ENCODE measurements at places on chromosomes 7 and 10.

GRCh38 chr7:81005254-81005653 lies 86.4 kb upstream of the SEMA3C start:
- DNase-seq: no peak

GRCh38 chr10:27100813-27101347 lies 586 bp upstream of the ANKRD26 start:
- peak; percentile 19 for DNase-seq

- DNase-seq: no peak
Observed at GRCh38 chr10:95211606-95212279, 17.7 kb downstream of the ACSM6 start.

- no peak for DNase-seq
Observed at GRCh38 chr7:115582956-115583355, 447.6 kb downstream of the TFEC start.

- no peak for DNase-seq
Observed at GRCh38 chr7:56062382-56062781, 1.7 kb upstream of the SUMF2 start.

- DNase-seq: no peak
Observed at GRCh38 chr10:3748484-3748883, 36.5 kb downstream of the KLF6 start.

GRCh38 chr7:2441430-2442058 lies 34.7 kb downstream of the GRIFIN start:
- no peak for DNase-seq

DNA sequence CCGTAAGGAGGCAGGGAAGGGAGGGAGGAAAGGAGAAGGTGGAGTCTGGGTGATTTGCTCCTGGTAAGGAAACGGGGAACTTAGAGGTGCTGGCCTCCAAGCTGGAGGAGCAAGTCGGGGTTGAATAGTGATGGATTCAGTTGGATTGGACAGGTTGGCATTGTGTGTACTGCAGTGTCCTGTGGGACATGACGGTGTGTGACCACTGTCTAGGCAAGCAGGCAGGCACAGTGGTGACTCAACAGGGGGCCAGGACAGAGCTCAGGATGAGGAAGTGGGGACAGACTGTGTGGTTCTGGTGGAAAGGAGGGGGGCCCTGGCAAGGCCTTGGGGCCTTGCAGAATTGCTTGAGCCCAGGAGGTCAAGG lies 48.8 kb downstream of the COL26A1 start:
- no peak for DNase-seq

DNA sequence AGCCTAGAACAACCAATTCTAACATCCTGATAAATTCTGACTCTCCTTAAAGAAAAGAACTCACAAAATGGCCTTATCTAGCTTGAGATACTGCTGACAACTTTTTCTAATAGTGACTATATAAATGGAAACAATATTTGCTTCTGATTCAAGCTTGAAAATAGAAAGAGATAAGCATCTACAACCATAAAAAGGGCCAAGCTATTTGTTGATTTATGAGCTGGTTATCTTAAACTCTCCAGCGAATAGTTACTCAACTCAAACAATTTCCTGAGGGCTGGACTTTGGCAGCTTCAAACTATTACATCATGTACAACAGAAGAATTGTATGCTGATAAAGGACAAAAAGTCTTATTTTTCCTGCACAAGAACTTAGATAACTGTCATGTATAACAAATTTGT lies 4.6 kb downstream of the USP54 start:
- DNase-seq: no peak

- no peak for DNase-seq
Observed at GRCh38 chr10:47351899-47352815, 4.0 kb downstream of the RBP3 start.

GRCh38 chr10:5534051-5534821 lies 9.5 kb downstream of the CALML3 start:
- no peak for DNase-seq

- no peak for DNase-seq
Observed at GRCh38 chr10:28366994-28367393, 64.1 kb upstream of the MPP7 start.

DNA sequence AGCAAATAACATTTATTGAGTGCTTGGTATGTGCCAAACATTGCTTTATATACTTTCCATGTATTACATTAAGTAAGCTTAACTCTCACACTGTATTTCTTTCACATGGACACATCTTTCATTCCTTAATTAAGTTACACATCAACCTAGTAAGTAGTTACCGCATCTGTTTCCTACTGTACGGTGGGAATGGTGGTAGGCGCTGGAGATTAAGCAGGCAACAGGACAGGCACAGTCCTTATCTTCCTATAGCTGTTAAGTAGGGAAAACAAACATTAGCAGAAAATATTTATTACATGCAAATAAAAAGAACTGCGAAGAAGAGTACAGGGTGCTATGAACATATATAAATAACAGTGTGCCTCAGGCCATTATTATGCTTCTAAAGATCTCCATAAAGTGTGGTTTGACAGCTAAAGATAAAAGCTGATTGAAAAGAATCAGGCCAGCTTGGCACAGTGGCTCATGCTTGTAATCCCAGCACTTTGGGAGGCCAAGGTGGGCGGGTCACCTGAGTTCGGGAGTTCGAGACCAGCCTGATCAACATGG lies 105.0 kb downstream of the SUGCT start:
- no peak for DNase-seq

DNA sequence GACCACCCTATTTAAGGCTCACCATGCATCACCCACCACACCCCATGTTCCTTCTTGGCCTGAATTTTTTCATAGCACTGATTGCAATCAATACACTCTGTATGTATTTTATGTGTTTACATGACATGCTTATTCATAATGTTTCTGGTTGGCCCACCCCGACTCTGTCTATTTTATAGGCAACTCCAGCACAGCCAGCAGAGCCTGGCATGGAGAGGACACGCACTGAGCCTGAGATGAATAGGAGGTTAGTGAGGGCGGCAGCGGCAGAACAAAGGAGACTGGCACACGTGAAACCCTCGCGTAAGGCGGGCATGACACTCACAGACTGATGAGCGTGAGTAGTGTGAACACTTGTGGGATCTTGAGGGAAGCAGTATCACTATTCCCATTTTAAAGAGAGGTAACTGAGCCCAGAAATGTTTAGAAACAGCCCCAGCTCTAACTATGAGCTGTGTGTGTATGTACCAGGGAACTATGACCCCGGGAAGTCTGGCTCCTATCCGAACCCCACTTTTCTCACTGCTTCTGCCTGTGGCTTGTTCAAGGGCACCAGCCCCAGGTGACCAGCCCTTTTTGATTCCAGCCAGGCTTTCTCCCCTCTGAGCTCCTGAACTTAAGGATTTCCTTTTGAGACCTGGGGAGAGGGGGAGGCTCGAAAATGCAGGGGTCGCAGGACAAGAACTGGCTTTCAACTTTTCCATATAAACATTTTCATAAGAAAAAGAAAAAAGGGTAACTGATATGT lies 113.3 kb downstream of the ARHGAP22 start:
- no peak for DNase-seq

DNA sequence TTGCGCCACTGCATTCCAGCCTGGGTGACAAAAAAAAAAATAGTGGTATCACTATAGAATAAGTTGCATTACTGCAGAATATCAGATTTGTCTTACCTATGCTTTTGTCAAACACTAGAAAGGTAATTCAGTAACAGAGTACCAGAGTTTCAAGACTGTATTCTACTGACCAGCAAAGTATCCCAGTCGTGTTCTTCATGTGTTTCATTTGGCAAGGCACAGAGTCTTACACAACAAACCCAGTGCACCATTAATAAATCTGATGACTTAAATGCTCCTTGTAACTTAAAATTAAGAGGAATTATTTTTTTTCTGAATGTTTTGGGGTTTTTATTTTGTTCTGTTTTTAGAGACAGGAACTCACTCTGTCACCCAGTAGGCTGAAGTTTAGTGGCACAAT lies 34.4 kb upstream of the PBLD start:
- DNase-seq: no peak

DNA sequence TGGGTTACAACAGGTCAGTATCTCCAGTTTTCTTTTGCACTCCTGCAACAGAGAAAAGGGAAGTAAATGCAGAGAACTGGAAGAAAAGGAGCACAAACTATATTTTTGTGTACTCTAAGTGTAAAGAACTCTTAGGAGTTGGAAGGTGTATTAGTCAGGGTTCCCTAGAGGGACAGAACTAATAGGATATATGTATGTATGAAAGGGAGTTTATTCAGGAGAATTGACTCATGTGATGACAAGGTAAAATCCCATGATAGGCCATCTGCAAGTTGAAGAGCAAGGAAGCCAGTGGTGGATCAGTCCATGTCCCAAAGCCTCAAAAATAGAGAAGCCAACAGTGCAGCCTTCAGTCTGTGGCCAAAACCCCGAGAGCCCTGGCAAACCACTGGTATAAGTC lies 22.6 kb upstream of the RAB18 start:
- no peak for DNase-seq

- no peak for DNase-seq
Observed at GRCh38 chr7:14834456-14834855, 68.1 kb downstream of the DGKB start.

DNA sequence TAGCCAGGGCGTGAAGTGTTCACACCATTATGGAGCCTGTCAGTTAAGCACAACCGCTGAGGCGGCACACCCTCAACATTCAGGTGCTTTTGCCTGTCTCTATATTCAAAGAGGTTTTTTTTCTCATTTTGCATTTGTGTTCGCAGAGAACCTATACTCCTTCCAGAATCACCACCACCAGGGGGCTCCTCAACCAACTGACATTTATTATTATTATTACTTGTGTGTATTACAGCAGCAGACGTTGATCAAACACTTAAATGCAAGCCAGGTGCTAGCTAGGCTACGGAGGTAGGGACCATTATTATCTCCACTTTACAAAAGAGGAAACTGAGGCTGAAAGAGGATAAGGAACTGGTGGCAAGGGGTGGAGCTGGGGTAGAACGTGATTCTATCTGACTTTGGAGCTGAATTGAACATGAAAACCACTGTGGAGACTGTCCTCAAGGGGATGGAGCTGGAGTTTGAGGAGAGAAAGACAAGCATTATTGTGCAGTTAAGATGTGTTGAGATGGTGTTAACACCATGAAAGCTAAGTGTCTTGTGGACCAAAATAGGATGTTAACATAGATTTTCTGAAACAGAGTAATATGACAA lies 133.8 kb upstream of the PLXNA4 start:
- no peak for DNase-seq

- peak; percentile 52 for DNase-seq
Observed at GRCh38 chr10:84540617-84541288, 212.4 kb downstream of the CCSER2 start.

- DNase-seq: no peak
Observed at GRCh38 chr10:89655722-89656121, 10.7 kb upstream of the PANK1 start.

- no peak for DNase-seq
Observed at GRCh38 chr10:86636311-86636710, 18.0 kb upstream of the OPN4 start.

DNA sequence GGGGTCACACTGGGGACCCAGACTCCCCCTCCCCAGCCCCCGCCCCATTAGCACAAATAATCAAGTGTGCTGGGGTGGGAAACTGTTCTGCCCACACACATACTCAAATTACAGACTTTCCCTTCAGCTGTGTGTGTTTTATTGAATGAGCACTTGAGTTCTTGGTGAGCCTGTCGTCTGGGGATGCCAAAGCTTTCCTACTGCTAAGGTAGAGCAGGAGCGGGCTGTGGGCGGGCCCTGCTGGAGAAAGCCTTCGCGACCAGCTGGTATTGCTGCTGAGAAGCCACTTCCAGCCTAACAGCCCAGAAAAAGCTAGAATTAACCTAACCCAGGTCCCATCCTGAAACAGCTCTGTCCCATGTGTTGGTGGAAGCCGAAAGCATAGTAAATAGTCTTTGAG lies 87.0 kb upstream of the KMT2E start:
- no peak for DNase-seq

GRCh38 chr7:43588477-43589132 lies 5.7 kb downstream of the STK17A start:
- DNase-seq: no peak

DNA sequence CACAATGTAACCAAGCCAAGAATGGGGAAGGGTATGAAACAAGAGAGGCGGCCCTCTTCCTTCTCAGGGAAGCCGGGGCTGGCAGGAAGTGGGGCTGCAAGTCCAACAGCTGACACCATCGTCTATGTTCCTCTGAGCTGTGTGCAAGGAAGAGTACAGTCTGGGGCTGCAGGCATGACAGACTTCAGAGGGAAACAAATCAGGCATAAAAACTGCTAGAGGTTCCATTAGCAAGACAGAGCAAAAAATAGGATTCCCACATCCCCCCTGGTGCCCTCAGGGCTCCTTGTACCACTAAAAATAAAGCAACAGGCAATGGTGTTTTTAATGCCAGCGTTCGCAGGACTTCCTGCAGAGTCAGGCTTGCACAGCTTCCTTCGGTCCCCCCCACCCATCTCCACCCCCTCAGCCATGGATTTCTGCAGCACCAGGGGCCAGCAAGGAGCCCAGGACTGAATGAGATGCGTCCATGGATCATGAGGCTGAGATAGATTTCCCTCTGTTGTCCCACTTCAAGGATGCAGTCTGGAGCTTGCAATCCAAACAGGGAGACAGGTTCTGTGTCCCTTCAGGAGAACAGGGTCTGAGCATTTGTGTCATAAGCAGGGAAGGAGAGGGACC lies 34.6 kb downstream of the KCNMA1 start:
- DNase-seq: no peak

DNA sequence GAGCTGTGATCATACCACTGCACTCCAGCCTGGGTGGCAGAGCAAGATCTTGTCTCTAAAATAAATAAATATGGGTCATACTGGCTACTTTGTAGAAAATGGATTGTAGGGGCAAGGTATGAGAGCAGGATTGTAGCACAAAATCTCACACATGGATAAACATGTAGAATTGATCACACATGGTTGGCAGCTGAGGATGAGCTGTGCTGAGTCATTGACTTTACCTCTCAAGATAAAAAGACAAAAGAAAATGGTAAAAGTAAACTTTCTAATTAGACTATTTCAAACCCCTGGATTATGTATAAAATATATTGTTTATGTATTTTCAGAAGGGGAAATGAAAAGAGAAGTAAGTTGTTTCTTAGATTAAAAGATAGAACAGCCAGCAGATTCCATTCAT lies 69.3 kb downstream of the APBB1IP start:
- DNase-seq: no peak

DNA sequence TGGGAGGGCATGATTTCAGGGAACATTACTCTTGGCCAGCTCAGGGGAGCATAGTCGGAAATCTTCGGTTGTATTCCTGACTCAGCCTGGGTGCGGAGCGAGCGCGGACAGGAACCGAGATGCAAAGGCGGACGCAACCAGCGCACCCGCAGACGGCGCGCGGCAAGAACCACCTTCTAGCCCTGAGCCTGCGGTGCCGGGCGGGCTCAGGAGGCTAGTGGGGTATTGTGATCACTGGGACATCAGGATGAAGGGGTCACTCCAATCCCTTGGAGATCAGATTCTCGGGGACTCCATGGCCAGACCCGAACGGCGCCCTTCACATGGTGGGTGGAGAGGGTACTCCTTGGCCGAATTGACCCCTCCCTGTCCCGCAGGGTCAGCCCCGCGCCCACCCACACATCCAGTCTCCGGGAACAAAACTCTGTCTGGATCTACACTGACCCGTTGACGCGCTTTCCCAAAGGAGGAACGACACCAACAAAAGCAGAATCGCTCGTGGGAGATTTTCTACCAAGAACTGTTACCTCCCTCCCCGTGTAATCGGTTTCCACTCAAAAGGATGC lies 730.5 kb downstream of the ZWINT start:
- no peak for DNase-seq
